Hypothalamus (tissue), 51 donors: ENCODE measurements at places on chromosomes 6 and 20.

- no peak for DNase-seq
These were observed 117.2 kb upstream of the BACH2 start for GRCh38 chr6:90413867-90414266.

GRCh38 chr6:52390361-52390727 is 28.4 kb downstream of the PAQR8 start:
- DNase-seq = no peak

DNA sequence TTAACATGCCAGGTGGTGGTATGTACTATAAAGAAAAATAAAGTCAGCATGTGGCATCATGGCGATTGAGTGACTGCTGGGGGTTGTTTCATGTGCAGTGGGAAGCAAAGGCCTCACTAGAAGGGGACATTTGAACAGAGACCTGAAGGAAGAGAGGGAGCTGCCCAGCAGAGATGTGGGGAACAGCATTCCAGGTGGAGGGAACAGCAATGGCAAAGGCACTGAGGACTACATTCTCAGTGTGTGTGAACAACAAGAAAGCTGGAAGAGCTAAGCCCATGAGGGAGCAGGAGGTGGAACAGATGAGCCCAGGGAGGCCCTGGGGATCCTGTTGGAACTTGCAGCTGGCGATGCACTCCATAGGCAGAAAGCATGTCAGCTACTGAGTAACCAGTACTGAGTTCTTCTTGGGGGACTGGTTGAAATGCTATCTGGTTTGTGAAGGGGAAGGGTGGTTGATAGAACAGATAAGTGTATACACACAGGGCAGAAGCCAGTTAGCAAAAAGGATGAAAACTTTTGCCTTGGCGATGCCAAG is 29.2 kb downstream of the NOX3 start:
- DNase-seq = no peak

DNA sequence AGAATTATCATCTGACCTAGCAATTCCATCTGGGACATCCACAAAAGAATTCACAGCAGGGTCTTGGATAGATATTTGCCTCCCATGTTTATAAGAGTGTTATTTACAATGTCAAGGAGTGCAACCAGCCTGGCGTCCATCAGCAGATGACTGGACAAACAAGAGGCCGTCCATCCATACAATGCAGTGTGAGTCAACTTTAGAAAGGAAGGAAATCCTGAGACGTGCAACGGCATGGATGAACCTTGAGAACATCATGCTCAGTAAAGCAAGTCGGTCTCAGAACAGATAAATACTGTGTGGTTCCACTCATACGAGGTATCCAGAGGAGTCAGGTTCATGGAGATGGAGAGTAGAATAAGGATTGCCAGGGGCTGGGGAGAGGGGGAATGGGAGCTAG is 46.4 kb downstream of the FOXF2 start:
- DNase-seq = no peak

GRCh38 chr6:35581633-35582032 is 68.9 kb upstream of the TULP1 start:
- DNase-seq = no peak

- DNase-seq = no peak
These were observed 33.2 kb upstream of the HBS1L start for GRCh38 chr6:135087803-135088202.

DNA sequence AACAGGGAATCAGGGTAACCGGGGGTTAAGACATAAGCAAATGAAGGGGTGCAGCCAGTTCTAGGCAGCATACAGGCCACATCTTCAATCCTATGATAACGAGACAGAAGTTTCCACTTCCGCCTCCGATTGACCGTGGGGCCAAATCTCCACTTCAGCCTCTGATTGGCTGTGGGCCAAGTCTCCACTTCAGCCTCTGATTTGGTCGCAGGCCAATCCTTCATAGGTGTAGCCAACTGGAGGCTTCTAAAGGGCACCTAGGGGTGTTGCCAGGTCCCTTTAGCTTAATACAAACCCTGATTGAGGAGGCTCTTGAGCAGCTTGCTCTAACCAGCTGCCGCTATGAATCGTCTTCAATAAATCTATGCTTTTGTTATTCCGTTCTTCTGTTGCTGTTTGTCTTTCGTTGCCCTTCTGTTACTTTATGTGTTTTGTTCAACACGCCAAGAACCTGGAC is 2.1 kb upstream of the ERGIC3 start:
- DNase-seq = no peak

- DNase-seq = no peak
These were observed 73.2 kb downstream of the SCP2D1 start for GRCh38 chr20:18886756-18887155.

DNA sequence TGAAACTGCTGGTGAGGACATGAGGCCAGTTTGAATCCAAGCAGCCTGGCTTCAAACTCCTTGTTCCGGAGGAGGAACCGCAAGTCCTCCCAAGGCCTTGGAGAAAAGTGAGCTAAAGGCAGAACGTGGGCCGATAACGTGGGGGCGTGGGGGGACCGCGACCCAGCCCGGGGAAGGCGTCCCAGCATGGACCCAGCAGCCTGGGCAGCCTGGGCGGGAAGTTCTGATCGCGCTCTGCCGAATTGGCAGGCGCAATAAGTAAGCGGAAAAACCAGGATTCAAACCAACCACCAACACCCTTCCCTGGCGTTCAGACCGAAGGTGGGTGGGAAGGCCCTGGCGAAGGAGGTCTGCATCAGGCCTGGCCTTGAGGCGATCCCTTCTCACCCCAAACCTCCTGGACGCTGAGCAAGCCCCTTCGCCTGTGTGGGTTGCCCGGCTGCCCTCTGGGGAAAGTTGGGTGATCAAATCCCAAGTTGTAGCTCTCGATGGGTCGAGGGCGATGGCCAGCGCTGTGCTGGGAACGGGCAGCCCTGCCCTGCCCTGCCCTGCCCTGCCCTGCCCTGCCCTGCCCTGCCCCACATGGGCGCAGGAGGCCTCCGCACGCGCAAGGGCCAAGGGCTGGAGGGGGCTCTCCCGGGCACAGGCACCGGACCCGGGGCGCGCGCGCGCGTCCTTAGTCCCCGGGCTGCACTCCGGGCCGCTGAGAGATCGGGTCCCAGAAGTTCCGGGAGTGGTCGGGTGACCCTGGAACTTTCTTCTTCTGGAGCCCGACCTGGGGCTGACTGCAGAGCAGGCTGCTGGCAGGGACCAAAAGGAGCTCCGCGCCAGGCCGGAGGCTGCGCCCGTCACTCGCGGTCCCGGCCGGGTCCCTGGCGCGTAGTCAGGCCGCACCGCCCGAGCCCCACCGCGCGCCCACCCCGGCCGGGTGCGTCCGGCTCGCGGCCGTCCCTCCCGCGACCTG is 637 bp upstream of the SLC22A3 start:
- no peak for DNase-seq

GRCh38 chr6:82441047-82441855 is 77.6 kb downstream of the TPBG start:
- DNase-seq = no peak

DNA sequence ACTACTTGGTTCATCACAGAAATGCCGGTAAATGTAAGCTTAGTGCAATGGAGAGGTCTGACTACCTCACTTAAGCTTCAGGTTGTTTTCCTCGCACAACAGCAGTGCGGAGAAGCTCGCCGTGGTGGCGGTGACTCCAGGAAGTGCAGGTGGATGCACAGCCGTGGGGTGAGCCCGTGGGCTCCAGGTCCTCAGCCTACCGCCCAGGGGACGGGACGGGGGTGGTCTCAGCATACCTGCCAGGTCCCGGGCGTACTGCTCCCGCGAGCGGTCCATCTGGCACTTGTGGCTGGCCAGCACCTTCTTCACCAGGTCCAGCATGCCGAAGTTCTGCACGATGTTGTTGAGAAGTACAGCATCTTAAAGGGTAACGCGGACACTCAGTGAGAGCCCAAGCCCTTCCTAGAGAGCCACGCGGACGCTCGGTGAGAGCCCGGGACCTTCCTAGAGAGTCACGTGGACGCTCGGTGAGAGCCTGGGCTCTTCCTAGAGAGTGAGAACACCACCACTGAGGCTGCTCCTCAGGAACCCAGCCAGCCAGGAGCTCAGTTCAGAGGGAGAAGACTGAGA is 17.8 kb upstream of the HELZ2 start:
- no peak for DNase-seq

- DNase-seq = no peak
These were observed 23.9 kb downstream of the EDN1 start for GRCh38 chr6:12313992-12314589.

- no peak for DNase-seq
These were observed 16.1 kb upstream of the SERINC3 start for GRCh38 chr20:44537993-44538392.

DNA sequence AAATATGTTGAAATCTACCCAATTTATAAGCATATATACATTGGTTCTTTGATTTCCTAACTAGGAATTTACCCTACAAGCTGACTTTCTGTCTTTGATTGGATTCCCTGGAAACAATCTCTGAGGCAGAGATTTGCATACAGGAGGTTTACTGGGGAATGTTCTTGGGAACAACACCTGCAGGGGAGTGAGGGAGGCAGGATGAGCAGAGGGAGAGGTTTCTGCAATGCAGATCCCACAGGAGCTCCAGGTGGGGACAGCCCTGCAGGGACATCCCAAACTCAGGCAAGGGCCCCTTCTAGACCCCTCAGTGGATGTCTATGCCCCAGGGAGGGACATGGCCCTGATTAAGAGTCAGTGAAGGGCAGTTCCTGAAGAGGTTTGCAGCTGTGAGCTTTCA is 95.2 kb upstream of the CCDC167 start:
- no peak for DNase-seq

- DNase-seq = no peak
These were observed 155.0 kb downstream of the RNGTT start for GRCh38 chr6:88808381-88808780.

- DNase-seq = no peak
These were observed 71.3 kb upstream of the STXBP5 start for GRCh38 chr6:147132889-147133288.

GRCh38 chr20:50776122-50776817 is 18.6 kb upstream of the BCAS4 start:
- DNase-seq = no peak

DNA sequence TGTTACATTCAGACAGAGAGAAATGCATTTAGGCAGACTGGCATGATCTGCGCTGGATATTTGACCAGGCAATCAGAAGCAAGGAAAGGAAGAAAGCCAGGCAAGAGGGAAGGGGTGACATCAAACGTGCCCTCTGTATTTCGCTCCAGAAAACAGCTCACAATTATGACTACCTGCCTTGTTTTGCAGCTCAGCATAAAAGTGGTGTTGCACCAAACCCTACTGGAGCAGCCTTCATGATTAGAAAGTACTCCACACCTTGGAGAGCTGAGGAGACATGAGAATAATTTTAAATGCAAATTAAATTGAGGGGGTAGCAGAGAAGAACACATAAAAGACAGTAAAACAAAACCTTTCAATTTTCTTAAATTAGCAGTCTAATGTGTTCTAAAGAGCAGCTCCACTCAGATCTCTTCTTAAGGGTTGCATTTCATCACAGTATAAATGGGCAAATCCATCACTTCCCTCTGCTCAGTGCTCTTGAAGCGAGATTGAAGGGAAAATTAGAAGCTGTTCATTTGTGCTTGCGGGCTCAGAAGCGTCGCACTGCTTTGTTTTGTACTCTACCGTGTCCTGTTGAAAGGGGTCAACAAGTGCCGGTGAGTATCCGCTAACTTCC is at the start of gene PHACTR1:
Gene PHACTR1, plus strand, starts transcription at position 470 of the 619 bp plus-strand sequence.
- DNase-seq = no peak

- no peak for DNase-seq
These were observed 361.8 kb upstream of the PLCB4 start for GRCh38 chr20:8706961-8707700.

DNA sequence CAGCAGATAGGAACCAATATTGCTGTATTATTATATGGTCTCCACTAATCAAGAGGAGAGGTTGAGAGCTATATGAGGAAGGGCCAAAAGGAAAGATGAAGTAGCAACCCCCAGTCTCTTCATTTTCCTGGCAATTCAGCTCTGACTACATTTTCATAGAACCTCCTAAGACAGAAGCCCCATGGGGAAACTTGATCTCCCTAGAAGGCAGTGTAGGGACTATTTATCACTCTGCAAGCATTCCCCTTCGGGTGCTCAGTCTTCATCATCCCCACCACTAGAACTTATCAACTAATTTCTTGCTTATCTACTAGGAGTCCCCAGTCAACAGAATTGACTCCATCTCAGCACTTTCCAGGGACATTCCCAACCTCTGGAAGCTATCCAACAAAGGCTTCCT is 25.5 kb upstream of the ITCH start:
- no peak for DNase-seq

DNA sequence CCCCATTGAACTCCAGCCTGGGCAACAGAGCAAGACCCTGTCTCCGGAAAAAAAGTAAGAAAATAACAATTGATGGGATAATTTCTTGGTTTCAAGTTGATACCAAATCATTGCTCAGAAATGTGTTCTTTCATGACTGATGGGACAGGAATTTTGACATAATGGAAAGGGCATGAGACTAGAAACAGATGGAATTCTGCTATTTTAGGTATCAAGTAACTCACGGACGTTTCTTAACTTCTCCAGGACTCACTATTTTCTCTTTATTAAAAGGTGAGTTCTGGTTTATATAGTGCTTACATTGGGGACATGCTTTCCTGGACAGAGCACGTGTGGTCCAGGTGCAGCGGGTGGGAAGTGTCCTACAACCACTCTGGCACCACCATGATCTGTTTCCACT is 6.0 kb upstream of the DSP start:
- DNase-seq = no peak

GRCh38 chr6:124396361-124396760 is 565.9 kb upstream of the RNF217 start:
- no peak for DNase-seq

- no peak for DNase-seq
These were observed 211.0 kb downstream of the NFATC2 start for GRCh38 chr20:51331481-51331880.

- DNase-seq = no peak
These were observed 509.9 kb downstream of the TENT5A start for GRCh38 chr6:81242624-81243023.

DNA sequence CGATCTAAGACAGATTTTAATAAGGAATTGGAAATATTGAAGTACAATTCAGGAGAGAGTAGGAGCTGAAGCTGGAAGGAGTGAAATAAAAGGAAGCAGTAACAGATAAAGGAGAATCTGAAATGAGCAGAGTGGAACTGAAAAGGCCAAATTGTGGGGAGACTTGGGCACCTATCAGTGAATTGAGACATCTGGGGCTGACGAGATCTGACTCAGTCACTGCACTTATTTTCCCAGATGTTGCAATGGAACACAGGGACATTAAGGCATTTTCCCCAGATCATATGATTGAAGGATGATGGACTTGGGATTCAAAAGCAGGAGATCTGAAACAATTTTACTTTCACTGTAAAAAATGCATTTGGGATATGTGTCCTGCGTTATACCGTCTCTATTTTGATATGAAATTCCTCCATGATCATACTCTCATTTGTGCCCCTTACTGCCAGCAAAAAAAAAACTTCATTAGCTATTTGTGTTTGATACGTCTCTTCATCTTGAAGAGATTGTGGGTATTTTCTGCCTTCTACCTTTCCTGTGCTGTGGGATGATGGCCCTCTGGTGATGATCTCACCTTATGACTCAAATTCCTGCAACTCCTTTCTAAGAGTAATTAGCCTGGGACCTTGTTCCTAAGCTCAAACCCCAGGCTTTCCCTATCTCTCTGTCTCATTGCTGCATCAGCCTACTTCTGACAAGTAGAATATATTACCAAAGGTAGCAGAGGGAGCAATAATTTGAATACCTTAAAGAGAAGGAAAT is 278.5 kb upstream of the MAN1A1 start:
- DNase-seq = no peak
